ENCODE measurements at places on chromosomes 11 and 22. TPM values are rescaled to one million over a fixed set of nuclear protein-coding genes. Genes with fewer than 3 reads are reported as not detected.

PRG2 gene
- 0.22 TPM for total RNA-seq

DNA sequence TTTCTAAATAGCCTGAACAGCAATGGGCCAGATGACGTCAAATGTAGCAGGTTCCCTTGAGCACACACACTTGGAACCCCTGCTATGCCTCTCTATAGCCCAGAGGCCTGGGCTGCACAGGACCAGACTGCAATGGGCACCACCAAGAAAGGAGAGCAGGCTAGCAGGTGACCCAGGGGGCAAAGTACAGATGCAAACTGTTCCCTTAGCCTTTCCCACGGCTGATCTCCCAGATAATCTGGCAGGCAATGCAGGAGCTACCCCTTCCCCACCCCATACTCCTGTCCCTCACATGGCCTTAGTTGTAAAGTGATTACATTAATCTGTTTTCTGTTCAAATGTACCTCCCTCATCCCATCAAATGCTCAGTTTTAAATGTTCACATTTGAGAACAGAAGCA, 41.3 kb downstream of the SMCO4 start:
- no peak for DNase-seq

GRCh38 chr11:128660947-128661346, 32.9 kb upstream of the FLI1 start:
- no peak for DNase-seq

ABCC8 gene
- 14.0 TPM for total RNA-seq

UBQLN3 gene
- 2.0 TPM for total RNA-seq

DNA sequence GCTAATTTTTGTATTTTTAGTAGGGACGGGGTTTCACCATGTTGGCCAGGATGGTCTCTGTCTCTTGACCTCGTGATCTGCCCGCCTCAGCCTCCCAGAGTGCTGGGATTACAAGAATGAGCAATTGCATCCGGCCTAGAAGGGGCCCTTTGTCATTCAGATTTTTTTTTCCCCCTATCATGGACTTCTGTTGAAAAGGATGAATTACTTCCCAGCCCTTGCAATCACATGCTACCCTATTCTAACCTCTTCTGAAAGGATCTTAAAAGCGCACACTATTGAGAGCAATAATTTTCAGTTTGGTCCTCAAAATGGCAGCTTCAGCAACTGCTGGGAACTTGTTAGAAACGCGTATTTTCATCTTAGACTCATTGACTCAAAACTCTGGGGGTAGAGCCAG, 575.6 kb upstream of the KIRREL3 start:
- no peak for DNase-seq

- no peak for DNase-seq
Observed at GRCh38 chr11:3375552-3375951, 3.4 kb downstream of the ZNF195 start.

DNA sequence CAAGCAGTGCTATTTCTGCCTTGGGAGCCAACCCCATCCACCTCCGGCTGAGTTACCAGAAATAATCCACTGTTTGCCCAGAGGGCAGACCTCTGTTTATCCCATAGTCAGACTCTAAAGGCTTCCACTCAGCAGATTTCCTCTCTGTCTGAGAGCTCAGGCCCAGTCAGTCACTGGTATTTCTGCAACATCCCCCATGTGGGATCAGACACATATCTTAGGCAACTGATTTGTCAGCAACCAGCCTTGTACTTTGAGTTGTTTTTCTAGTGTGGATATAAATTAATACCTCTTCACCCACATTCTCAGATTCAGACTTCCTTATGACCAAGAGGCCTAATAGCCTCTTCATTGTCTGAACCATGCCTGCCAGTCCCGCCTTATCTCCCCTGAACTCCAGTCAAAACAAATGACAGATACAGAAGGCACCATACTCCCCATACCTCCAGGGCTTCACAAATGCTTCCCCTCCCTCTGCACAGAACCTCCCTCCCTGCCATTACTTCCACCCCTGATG, 193.6 kb downstream of the FAM76B start:
- DNase-seq: no peak

GRCh38 chr22:46290121-46290842, 6.4 kb upstream of the GTSE1 start:
- no peak for DNase-seq

- DNase-seq: no peak
Observed at GRCh38 chr11:69467196-69467595, 14.3 kb upstream of the LINC01488 start.

ALX4 gene
- not detected for total RNA-seq

DNA sequence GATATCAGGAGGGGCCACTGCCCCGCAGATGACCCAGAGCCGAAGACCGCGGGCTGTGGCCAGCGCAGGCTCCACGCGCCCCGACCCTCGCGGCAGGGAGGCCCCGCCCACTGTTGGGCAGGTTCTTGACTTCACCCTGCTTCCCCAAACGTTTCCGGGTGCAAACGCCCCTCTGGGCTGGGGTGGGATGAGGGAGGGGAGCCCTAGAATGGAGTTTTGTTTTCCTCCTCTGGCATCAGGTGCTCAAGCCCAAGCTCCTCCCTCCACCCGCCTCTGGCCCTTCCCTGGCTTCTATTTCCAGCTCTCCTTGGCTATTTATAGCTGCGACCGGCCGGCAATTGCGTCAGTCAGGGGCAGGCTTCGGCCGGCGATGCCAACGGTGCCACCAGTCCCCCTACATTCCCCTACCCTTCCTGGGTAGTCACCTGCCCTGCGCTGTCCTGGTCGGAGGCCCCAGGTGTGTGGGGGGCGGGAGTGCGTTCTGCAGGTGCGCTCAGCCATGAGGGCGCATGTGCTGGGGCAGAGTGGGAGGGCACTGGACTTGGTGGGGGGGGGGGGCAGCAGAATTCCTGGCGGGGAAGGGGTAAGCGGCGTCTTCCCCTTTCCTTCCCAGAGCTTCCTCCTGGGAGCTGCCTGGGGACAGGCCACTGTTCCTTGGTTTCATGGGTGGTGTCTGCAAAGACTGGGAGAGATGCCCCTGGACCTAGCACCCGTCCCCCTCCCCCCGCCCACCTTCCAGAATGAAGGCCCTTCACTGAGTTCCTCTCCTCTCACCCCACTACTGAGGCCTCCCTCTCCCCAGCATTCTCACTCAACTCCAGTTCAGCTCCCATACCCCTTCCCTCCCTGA, 23.6 kb downstream of the DUSP8 start:
- peak; percentile 96 for DNase-seq

ACTN3 gene
- total RNA-seq: 0.27 TPM

GRCh38 chr11:123020968-123021367, 39.3 kb upstream of the BSX start:
- DNase-seq: peak; percentile 13

ASRGL1 gene
- 5.8 TPM for total RNA-seq

GRCh38 chr11:119671051-119671450, 57.9 kb downstream of the NECTIN1 start:
- peak; percentile 20 for DNase-seq

DNA sequence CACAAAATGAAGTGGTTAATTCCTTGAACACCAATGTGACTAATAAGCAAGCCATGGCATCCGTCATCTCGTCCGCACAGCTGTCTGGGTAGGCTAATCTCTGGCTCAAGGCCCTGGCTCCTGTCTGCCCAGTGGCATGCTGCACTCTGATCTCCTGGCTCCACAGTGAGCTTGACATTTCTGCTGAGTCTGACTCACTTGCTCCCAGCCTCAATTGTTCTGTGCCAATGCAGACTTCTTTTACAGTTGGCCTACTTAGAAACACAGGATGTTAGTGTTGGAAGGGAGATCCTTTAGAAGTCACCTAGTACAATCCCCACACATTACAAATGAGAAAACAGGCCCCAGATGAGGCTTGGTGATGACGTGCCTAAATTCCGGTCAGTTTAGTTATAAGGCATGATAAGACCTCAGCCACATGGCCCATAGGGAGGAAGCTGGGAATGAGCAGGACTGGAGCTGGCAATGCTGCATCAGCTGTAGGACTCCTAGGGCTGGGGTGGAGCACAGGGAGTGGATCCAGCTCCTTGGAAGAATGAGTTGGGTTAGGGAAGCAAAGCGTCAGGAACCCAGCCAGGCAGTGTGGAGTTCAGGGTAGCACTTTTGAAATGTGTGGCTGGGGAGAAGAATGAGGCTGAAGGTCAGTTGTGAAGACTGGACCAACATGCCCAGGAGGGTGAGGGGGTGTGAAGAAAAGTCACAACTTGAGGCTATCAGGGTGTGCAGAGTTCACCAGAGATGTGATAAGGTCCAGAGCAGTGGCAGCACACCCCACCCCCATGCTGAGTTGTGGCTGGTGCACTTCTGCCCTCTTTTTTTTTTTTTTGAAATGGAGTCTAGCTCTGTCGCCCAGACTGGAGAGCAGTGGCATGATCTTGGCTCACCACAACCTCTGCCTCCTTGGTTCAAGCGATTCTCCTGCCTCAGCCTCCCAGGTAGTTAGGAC, 70.2 kb upstream of the EED start:
- DNase-seq: peak; percentile 18

DNA sequence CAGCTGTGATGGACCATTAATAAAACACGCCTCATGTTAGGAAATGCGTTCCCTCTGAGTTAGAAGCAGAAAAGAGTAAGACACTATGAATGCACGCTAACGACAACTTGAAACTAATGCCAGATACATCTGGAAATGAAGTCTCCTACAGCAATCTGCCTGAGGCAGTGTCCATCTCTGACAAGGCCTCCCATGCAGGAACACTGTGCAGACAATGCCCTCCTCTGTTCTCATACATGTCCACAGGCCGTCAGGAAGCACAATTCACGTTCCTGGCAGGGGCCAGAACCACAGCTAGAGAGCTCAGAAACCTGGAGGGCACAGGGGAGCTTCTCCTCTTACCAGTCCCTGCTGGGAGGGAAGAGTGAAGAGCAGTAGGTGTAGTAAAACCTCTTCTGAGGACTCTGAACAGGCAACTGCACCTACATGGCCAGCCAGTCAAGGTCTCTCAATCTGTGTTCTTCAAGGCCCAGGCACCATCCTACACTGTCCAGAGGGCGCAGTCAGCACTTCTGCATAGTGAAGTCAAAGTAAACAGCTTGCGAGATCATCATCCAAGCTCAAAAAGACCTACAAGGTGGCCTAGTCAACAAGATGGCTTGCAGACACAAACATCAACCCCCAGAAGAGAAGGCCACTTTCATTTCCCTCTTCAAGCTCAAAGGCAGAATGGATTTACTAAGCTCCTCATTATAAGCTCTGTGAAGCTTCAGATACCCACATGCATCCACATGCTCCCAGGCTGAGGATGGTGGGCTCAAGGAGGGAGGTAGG, 41.5 kb upstream of the CYP2D6 start:
- no peak for DNase-seq

DNA sequence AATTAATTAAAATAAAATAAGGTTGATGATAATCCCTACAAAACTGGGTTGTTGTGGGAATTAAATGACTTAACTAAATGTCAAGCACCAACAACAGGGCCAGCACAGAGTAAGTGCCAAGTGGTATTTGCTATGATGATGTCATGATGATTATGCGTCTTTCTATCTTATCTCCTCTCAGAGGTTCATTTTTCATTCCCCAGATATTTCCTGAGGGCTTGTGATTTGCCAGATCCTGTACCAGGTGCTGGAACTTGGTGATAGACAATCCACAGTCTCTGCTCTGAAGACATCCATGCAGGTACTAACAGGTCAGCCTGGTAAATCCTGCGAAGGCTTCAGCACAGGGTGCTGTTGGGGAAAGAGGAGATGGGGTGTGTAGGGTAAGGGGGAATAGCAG, 8.1 kb upstream of the MYH9 start:
- no peak for DNase-seq

OR51I1 gene
- not detected for total RNA-seq

RNH1 gene
- total RNA-seq: 191 TPM

UBQLNL gene
- 0.54 TPM for total RNA-seq

C22orf31 gene
- total RNA-seq: not detected

- DNase-seq: no peak
Observed at GRCh38 chr11:76424379-76424778, 20.4 kb upstream of the EMSY start.

DNA sequence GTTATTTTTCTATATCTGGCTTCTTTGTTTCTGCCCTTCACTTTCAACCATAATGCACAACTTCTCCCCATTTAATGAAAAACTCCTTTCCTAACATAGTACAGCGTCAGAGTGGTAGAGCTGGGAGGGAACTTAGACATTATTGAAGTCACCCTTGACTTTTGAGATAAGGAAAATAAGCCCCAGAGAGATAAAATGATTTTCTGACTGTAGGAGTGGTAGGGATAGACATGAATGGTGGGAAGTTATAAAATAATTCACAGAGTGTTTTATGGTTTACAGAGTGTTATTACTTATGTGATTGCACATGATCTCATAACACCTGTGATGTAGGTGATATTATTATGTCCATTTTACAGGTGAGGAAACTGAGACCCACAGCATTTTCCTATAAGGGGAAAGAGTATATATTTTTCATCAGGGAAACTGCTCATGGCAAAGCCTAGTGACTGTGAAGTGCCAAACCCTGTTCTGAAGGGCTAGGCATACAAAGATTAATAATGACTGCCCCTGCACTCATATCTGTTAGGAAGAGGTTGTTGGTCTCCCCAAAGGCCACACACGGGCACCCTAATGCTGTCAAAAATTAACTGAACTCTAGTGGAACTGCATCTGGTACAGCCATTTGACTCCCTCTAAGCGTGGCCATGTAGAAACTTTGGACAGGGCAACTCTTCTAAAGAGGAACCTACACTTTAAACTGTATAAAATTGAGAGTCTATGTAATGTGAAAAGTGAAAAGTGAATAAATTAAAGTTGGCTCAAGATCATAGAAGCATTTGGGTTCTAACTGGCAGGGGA, 61.1 kb upstream of the PICALM start:
- no peak for DNase-seq

- DNase-seq: no peak
Observed at GRCh38 chr11:93737904-93738612, 3.2 kb downstream of the TAF1D start.

SLC22A8 gene
- total RNA-seq: not detected

C2CD2L gene
- total RNA-seq: 7.6 TPM

DNA sequence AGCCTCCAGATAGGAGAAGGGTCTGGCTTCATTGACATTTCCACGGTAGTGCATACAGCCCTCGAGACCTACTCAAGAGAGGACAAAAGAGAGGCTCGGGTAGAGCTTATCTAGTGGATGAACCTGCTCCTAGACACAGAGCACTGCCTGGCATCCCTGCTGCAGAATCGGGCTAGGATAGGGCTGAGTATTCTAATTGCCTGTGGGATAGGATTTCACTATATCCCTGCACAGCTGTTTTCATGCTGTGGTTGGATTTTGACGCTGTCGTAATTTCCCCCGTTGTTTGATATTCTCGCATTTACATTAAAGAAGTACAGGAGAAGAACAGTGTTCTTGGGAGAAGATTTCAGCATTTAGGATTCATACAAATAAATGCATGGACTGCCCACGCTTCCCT, 107.8 kb downstream of the KIRREL3 start:
- no peak for DNase-seq
